ENCODE measurements at places on chromosomes 4 and X.

- no peak for DNase-seq
Measured at GRCh38 chr4:38223306-38223705, 263.1 kb downstream of the PTTG2 start.

- DNase-seq = peak; percentile 41
Measured at GRCh38 chr4:44494810-44495701, 46.4 kb upstream of the KCTD8 start.

GRCh38 chr4:182766857-182767250 lies 150.3 kb downstream of the DCTD start:
- no peak for DNase-seq

DNA sequence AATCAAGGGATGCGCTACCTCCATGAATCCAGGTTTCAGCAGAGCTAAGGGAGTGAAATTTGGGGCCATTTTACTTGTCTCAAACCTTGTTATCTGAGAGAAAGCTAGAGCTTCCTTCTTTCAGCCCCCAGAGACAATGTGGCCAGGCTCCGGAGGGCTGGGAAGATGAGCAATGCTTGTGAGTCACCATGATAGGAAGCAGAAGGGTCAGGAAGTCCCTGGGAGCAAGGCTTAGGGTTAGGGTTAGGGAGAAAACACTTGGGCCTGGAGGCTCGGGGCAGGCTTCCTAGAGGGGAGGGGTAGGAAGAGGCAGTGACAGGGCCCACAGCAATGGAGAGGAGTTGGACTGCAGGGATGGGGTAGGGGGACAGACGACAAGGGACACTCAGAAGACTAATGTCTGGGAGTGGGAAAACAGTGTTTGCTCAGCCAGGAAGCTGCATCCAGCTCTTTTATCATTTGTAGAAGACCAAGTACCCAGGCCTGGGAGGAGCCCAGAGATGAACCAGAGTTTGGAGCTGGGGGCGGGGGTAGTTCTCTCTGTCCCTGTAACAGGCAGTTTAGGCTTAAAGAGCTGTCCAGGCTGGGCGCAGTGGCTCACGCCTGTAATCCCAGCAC lies 16.4 kb upstream of the PORCN start:
- no peak for DNase-seq

DNA sequence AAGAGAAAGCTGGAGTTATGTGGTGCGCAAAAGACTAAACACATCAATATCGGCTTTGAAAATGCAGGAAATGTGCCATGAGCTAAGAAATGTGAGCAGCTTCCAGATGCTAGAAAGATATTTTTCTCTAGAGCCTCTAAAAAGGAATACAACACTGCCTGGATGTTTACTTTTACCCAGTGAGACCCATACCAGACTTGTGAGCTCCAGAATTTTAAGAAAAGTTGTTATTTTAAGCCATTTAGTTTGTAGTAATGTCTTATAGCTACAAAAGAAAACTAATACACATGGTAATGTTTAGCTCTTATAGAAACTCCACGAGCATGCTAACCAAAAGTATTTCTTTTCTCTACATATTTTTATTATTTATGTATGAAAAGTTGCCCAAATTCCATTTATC lies 1389.4 kb downstream of the C4orf33 start:
- DNase-seq = no peak

- DNase-seq = no peak
Measured at GRCh38 chr4:156948133-156948532, 23.5 kb downstream of the PDGFC start.

DNA sequence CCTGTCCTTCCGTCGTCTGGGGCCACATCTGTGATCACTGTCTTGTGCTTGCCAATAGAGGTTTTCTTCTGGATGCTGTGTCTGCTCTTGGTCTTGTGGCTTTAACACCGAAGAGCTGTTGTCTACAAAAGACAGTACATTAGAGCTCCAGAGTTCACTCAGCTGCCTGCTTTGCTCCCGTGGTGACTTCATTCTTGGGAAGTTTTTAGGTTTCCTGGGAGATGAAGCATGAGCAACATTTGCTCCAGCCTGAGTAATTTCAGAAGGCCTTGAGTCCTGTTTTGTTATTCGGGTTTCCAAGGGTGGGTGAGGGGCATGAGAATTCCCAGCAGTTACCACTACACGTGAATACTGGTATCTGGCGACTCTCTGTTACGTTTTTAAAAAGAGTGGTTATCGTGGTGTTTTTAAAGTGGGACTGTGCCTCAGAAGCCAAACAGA lies 189.2 kb downstream of the SHROOM3 start:
- DNase-seq = peak; percentile 75

- no peak for DNase-seq
Measured at GRCh38 chr4:147813973-147814372, 82.1 kb downstream of the ARHGAP10 start.

DNA sequence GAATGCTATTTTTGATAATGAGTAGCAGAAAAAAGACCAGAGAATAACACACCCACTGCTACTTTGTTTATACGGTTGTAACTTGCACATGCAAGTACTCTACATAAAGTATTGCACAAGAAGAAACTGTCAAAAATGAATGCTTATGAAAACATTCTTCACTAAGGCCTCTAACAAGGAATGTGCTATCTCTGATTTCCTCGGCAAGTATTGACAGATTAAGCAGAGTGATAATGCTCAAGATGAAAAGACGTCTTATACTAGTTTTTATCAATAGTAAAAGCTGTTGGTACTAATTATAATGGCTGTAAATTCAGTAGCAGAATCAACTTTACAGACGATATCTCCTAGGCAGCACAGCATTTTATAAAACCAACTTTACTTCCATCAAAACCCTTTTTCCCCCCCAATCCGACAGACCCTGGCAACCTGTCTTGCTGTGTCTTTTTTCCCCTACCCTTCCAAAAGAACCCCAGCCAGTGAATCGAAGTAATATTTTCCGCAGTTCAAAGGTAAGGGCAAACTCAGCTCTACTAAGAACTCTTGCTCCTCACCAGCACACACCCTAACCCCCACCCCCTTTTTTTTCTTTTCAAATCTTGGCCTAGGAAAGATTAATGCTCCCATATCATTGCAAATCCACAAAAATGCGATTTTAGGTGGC lies 1.5 kb downstream of the FRYL start:
- no peak for DNase-seq

DNA sequence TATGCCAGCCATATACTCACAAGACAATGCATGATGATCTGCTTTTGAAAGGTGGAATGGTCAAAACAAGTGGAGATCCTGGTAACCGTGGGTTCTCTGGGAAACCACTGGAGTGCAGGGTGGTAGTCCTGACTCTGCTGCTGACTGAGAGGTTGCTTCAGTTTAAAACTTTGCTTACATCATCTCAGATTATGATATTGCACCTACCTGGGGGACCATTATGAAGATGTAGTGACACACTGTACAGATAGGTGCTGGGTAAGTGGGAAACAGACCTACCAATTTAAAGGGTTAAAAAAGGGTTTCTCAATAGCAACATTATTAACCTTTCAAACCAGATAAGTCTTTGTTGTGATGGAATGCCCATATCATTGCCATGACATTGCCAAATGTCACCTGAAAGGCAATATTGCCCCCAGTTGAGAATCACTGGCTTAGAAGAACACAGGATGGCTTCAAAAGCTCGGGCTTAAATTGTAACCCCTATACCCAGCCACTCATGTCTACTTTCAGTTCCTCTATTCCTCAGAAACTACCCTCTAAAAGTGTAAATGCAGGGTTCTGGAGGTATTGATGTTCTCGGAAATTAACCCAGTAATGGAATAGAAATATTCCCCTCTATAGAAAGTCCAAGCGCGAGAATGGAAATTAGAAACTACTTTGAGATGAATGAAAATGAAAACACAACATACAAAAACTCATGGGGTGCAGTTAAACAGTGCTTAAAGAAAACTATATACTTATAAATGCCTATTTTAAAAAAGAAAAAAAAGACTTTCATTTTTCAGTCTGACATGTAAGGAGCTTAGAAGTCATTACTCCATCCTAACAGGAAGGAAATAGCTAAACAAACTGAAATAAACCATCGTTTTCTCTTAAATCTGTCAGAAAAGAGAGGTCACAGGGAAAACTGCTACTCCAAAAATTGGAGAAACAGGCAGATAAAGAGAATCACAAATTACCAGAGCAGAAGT lies 65.8 kb downstream of the ARHGEF6 start:
- no peak for DNase-seq

GRCh38 chr4:14545163-14545562 lies 457.1 kb upstream of the CPEB2 start:
- no peak for DNase-seq

- peak; percentile 64 for DNase-seq
Measured at GRCh38 chr4:183142571-183143550, 43.8 kb downstream of the WWC2 start.

GRCh38 chr4:164623099-164623498 lies 130.8 kb upstream of the SMIM31 start:
- DNase-seq = no peak

- DNase-seq = peak; percentile 18
Measured at GRCh38 chr4:96598465-96598864, 758.6 kb downstream of the PDHA2 start.

GRCh38 chrX:110944751-110945675 lies 149.4 kb upstream of the CHRDL1 start:
- no peak for DNase-seq

GRCh38 chr4:42501624-42502401 lies 104.5 kb downstream of the SHISA3 start:
- peak; percentile 74 for DNase-seq

DNA sequence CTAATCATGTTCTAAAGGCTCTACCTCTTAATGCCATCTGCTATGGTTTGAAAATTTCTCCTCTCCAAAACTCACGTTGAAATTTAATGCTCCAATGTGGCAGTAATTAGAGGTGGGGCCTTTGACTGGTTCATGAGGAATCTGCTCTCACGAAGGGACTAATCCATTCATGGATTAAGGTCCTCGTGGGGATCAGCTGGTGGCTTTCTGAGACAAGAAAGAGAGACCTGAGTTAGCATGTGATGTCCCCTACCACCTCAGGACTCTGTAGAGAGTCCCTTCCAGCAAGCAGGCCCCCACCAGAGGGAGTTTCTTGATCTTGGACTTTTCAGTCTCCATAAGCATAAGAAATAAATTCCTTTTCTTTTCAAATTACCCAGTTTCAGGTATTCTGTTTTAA lies 65.3 kb downstream of the WDFY3 start:
- DNase-seq = peak; percentile 75

DNA sequence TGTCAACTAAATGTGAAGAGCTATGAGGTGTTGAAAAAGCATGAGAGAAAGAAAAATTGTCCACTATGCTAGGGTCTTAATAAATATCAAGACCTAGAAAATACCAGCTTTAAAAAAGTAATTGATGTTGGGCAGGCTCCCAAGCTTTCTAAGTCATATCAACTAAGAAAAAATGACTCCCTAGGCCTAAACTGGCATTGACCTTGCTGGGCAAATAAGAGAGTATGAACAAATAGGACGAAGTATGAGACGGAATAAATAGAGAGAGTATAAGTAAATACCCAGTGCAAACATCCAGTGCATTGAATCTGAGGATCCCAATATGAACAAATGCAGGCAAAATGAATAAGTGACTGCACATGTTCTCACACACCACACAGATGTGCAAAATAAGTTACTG lies 3.2 kb downstream of the KDR start:
- no peak for DNase-seq

DNA sequence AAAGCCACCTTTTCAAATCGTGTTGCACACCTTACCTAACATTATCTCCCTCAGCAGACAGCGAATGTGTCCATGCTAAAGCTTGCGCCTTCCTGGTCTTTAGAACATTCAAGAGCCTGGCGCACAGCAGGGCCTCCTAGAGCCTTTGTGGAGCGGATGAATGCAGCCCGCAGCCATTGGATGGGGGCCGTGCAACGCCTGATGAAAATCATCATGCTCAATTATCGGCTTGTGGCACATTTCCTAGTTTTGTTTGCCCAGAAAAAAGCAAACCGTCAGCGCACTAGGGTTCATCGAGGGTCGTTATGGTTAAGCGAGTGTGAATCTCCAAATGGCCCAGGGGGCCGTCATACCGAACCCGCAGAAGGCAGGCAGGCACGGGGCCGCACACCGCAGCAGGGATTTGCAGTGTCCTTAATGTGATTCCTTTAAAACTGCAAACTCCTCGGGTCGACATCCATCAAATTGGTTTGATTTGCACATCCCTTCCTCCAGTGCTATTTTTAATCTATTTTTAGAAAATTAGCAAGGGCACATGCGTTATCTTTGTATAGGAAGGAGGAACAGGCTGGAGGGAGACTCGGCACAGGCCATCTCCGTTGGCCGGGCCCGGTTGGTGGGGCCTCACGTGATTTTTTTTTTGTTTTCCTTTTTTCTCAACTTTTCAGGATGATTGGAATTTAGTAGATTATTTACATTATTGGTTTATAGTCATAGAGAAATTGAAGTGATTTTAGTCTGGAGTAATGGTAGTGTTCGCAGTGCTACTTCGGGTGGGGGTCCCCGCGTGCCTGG lies 53.1 kb downstream of the ABLIM2 start:
- DNase-seq = no peak

- DNase-seq = no peak
Measured at GRCh38 chr4:92304606-92305005, 840 bp downstream of the GRID2 start.

DNA sequence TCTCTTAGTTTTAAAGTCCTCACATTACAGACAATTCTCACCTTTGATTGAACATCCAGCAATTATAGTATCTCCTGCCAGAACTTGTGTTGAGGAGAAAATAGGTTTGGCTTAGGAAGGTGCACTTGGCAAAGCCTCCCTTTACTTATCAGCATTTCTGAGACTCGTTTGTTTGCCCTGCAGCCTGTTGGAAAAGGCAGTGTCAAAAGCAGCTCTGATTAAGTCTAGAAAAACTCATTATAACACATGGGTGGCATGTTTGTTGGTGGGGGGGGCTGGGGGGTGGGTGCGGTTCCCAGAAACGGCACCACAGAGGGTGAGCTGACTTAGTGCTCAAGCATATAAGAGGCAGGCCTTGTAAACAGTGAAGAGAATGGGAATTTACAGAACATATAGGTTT lies 21.7 kb upstream of the PUDP start:
- DNase-seq = no peak

GRCh38 chr4:55132775-55133174 lies 7.4 kb upstream of the KDR start:
- DNase-seq = no peak

GRCh38 chr4:132651196-132651595 lies 497.9 kb upstream of the PCDH10 start:
- no peak for DNase-seq

- DNase-seq = peak; percentile 42
Measured at GRCh38 chrX:41384051-41384705, 50.2 kb downstream of the DDX3X start.

GRCh38 chrX:23811656-23812055 lies 28.7 kb downstream of the SAT1 start:
- no peak for DNase-seq

GRCh38 chrX:13695601-13696115 lies 6.7 kb downstream of the RAB9A start:
- no peak for DNase-seq

- no peak for DNase-seq
Measured at GRCh38 chr4:109232681-109233080, 69.8 kb downstream of the COL25A1 start.

- DNase-seq = no peak
Measured at GRCh38 chr4:142703694-142704309, 142.3 kb downstream of the INPP4B start.
